ENCODE measurements at places on chromosomes 13 and 19.

DNA sequence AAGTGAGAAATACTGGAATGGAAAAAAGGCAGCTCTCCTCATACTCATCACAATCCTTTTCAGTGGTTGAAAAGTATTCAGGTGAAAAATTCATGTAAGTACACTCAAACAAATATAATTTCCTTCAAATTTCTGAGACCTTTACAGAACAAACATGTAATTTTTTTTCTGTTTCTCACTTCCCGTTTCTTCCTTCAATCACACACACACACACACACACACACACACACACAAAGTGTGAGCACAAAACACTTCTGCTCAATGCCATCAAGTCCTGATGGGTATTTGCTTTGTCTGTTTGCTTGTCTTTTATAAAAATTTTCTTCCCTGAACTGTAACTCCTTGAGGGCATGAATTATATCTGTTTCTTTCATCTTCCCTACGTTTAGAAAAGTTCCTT lies 110.6 kb downstream of the LIG4 start:
- no peak for DNase-seq

- DNase-seq = no peak
These were observed at the start of gene PEAK3 for GRCh38 chr19:2282062-2282861. Gene PEAK3, minus strand, starts transcription at chr19:2282175. Its CDS starts 1,244 bp downstream, at chr19:2280931.

GRCh38 chr19:38674388-38675171 lies 27.1 kb downstream of the ACTN4 start:
- DNase-seq = no peak

DNA sequence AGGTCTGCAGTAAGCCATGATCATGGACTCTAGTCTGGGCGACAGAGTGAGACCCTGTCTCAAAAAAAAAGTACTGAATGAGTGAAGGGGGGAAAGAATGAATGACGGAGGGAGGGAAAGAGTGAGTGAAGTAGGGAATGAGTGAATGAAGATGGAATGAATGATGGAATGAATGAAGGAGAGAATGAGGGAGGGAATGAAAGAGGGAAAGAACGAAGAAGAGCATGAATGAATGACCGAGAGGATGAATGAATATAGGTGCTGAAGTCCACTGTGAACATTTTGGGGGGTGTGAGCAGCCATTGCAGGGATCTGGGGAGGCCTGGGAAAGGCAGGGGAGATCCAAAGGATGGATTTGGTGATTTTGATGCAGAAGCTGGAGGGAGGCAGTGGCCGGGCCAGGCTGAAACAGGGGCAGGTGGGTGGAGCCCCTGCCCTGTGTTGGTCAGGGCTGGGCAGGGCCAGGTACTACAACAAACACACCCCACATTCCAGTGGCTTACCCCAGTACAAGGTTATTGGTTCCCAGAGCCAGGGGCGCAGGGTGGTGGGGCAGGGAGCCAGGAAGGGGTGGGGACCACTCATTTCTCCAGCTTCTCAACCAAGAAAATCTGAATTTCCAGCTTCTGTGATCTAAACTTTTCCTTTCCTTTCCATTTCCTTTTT lies 14.3 kb downstream of the SLC27A1 start:
- DNase-seq = no peak

DNA sequence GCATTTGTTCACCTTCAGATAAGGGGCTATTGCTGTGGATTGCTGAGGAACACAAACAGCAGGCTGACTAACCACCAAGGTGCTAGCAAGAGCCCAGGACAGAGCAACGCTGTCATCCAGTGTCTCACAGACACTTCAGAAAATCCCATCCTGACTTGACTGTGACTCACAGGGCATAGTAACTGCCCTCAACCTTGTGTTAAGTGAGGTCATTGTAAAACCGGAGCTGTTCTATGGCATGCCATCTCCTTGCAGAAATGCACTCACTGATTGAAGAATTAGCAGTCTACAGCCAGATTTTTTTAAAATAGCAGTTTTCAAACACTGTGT lies 51.1 kb downstream of the TNFRSF19 start:
- DNase-seq = no peak

GRCh38 chr19:53509845-53510244 lies 28.1 kb upstream of the ZNF331 start:
- no peak for DNase-seq

- DNase-seq = no peak
These were observed 94.5 kb downstream of the ANKRD10 start for GRCh38 chr13:110820322-110820721.

GRCh38 chr13:57629821-57630235 lies 1.7 kb upstream of the PCDH17 start:
- peak; percentile 45 for DNase-seq

GRCh38 chr13:60134376-60134775 lies 29.4 kb downstream of the DIAPH3 start:
- no peak for DNase-seq

- no peak for DNase-seq
These were observed 2.3 kb upstream of the MAP2K7 start for GRCh38 chr19:7901337-7901736.

Measured in NCI-H2171 (cell line).